ENCODE measurements at places on chromosomes 2 and 18.
A peak's percentile ranks its signal among the peaks of the same experiment; 100 is the strongest.

GRCh38 chr2:3073041-3073595, 304.5 kb downstream of the EIPR1 start:
- peak; percentile 76 for DNase-seq

DNA sequence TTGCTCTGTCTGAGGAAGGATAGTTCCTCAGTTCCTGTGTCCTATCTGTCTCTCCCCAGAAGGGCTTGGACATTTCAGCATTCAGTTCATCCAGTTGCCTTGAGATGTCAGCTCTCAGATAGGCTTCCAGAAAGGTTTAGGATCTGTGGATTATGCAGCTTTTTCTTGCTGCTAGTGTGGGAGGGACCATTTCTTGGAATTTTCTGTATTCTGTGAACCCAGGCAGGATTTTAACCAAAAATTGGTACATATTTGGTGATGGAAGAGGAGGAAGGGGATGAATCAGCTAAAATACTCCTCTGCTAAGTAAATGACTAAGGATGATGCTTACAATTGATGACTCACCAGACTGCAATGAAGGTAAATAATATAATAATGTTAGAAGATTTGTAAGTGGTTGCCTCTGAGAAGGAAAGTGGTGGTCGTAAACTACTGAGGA, 58.6 kb upstream of the DOCK10 start:
- no peak for DNase-seq

- DNase-seq = peak; percentile 51
Measured at GRCh38 chr2:23564615-23564960, 179.6 kb downstream of the KLHL29 start.

GRCh38 chr2:37287966-37288365, 36.7 kb downstream of the PRKD3 start:
- DNase-seq = peak; percentile 46

- DNase-seq = peak; percentile 14
Measured at GRCh38 chr18:51039138-51040112, 9.4 kb downstream of the SMAD4 start.

DNA sequence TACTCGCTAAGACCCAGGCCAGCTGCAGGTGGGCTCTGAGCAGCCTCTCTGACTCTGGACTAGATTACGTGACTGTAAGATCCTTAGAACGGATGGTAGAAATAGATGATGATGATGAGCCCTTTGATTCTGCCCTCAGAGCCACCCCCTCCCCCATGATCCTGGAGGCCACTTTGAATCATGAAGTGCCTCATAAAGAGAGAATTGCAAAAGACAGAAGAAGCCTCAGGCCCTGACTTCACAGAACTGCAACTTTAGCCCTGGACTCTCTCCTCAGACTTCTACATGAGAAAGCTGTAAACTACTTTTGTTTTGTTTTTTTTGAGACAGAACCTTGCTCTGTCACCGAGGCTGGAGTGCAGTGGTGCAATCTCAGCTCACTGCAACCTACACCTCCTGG, 15.4 kb upstream of the TET3 start:
- DNase-seq = no peak
